ENCODE measurements at places on chromosomes 7 and 10. TPM values are rescaled to one million over a fixed set of nuclear protein-coding genes. Genes with fewer than 3 reads are reported as not detected.
A peak's percentile ranks its signal among the peaks of the same experiment; 100 is the strongest.

The BLNK gene
- not detected for total RNA-seq

DNA sequence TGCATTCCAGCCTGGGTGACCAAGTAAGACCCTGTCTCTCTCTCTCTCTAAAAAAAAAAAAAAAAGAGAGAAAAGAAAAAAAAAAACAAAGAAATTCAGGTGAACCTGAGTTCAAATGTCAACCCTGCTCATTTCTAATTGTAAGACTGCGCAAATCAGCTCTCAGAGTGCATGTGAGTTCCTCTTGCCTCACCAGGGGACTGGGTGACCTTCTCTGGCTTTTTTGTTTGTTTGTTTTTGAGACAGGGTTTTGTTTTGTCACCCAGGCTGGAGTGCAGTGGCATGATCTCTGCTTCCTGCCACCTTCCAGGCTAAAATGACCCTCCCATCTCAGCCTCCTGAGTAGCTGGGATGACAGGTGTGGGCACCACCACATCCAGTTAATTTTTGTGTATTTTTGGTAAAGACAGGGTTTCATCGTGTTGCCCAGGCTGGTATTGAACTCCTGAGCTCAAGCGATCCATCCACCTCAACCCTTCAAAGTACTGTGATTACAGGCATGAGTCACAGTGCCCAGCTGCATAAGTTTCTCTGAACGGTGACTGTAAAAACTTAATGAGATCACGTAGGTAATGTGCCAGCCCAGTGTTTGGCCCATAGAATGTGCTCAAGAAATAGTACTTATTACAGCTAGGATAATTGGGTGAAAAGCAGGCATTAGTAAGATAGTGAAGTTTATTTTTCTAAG lies 45.3 kb upstream of the BAMBI start:
- no peak for DNase-seq

- no peak for DNase-seq
Observed at GRCh38 chr10:77604941-77605351, 32.7 kb downstream of the KCNMA1 start.

GRCh38 chr10:109982123-109982522 lies 25.7 kb upstream of the ADD3 start:
- no peak for DNase-seq

GRCh38 chr7:83976302-83976701 lies 218.3 kb downstream of the SEMA3A start:
- no peak for DNase-seq

The FZD8 gene
- 0.18 TPM for total RNA-seq

The TMEM120A gene
- 25.4 TPM for total RNA-seq

GRCh38 chr7:155753446-155753965 lies 58.8 kb downstream of the SHH start:
- DNase-seq = no peak

- no peak for DNase-seq
Observed at GRCh38 chr7:128206747-128207500, 34.2 kb upstream of the LEP start.

- DNase-seq = no peak
Observed at GRCh38 chr7:95102662-95103061, 195.3 kb downstream of the PPP1R9A start.

The CADPS2 gene
- total RNA-seq = not detected

GRCh38 chr7:92141161-92141560 lies 6.9 kb upstream of the CYP51A1 start:
- no peak for DNase-seq

The H2BK1 gene
- total RNA-seq = not detected

GRCh38 chr7:47965456-47965855 lies 14.0 kb downstream of the HUS1 start:
- no peak for DNase-seq

DNA sequence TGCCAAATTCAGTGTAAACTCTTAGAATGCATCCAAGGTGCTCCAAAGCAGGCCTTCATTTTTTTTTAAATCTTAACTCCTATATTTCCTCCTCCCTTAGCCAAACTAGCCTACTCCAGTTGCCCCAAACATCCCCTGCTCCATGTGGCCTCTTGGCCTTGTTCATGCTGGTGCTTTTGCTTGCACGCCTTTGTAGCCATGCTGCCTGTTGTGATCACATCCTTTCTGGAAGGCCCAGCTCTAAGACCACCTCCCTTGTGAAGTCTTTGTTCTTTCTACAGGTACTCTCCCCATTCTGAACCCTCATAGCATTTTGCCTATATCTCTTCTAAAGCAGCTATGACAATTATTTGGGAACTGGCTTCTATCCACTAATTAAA lies 375.3 kb upstream of the NFE2L3 start:
- DNase-seq = no peak

GRCh38 chr7:71254751-71255150 lies 122.8 kb downstream of the GALNT17 start:
- DNase-seq = no peak

DNA sequence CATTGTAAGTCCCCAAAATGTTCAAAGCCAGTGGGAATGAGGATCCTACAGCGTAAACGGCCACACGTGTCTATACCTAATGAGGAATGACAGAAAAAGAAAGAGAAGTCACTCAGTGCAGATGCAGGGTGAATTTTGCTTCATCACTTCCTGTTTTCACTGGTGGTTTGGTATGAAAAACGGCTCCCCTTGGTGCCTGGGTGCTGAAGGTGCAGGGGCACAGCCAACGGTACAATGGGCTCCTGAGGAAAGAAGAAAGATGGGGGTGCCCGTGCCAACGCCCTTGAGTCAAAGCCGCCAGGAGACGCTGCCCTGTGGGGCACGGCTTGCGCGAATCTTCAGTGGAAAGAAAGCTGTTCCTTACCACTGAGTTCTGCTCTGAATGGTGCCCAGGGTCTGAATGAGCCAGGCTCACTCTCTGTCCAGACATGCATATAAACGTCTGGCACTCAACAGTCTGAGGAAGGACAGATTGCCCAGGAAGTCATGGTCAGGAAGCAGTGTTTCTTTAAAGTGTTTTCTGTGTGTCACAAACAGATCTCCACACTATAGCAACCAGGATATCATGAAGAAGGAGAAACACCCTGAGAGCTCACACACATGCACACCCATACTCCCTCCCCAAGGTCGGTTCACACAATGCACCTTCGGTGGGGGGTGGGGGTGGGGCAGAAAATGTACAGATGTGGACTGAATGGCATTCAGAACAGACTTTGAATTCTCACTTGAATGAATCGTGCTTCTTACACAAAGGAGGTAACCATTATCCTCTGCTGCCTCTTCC lies 105.8 kb downstream of the ELMO1 start:
- peak; percentile 83 for DNase-seq

The HIF1AN gene
- total RNA-seq = 53.6 TPM

- DNase-seq = no peak
Observed at GRCh38 chr7:93298206-93298605, 66.0 kb downstream of the VPS50 start.

- no peak for DNase-seq
Observed at GRCh38 chr7:1576521-1577253, 6.9 kb upstream of the PSMG3 start.

- DNase-seq = no peak
Observed at GRCh38 chr7:5671046-5671445, 110.4 kb downstream of the RNF216 start.

DNA sequence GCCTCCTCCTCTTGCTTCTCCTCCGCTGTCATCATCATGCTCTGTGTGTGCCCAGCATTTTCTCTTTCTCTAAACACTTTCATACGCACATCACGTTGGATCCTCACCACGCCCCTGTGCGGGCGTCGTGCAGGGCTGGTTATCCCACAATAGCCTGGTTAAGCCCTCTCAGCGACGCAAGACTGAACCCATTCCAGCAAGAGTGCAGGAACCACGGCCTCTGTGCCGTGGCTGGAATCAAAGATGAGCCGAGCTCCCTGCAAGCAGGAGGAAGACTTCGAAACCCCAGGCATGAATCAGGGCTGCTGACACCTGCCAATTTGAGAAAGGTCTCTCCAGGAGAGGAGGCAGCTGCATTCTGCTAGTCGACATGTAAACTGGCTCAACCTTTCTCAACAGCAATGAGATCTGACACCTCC lies 74.8 kb upstream of the FOXK1 start:
- no peak for DNase-seq

DNA sequence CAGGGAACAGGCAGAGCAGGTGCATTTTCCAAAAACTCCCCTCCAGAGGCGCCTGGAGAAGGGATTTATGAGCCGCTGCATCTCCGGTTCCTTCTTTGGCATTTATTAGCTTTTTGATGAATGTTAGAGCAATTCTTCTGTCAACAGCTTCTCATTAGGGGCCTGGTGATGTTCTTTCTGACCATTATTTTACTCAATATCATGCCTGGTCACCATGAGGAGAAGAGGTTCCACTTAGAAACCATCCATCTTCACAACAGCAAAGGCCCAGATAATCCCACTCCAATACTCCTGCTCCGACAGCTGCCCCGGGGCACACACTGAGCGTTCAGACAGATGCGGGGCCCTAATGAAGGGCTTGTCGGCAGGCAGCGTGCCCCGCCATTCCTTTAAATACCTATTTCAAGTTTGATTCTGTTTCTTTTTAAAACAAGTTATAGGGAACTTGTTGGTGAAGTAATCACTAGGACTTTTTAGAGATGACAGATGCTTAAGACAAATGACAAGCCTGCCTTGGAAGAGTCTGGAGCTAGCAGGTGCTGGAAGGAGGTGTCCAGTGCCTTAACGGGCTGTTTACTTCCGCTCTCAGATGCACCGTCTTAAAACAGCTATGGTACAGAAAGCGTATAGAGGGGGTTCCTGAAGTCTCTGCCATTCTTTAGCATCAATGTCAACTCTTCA lies 31.7 kb downstream of the ECHDC3 start:
- no peak for DNase-seq

DNA sequence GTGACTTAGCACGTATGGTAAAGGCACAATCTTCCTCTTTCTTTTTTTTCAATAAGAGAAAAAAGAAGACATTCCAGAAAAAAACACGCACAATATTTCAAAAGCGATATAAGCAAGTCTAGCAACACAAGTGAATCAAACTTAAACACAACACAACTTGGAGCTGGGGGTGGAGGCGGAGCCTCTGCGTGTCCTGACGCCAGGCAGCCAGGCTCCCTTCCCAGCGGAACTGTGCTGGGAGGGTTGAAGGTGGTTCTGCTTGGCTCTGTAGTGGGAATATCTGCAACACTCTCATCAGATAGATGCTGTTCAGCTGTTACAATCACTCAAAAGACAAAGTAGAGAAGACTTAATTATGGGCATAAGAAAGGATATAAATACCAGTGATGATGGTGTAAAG lies 211.4 kb downstream of the WDR37 start:
- DNase-seq = no peak
